ENCODE measurements at places on chromosomes 6 and 20. TPM values are rescaled to one million over a fixed set of nuclear protein-coding genes. Genes with fewer than 3 reads are reported as not detected.

Gene SMIM29
- total RNA-seq: 7.7 TPM

Gene CD109
- total RNA-seq: 1.6 TPM

DNA sequence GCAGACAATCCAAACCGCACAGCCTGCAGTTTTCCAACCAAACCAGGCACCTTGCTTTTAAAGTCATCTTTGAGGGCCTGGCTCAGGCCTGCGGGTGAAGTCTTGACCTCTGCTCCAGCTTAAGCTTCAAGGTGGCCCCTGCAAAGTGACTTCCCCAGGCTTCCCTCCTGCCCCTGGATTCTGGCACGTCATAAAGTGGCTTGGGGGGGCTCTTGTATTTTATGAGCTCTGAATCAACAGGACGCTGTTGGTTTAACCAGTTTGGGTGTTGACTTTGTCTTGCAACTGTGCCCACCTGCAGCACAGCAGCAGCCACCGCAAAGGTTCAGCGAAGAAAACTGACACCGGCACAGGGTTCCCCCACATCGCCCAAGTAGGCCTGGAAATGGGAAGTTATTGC is 81.2 kb downstream of the NFATC2 start:
- H3K27me3 ChIP-seq: no peaks in the 10 kb centered on the region
- H3K36me3 ChIP-seq: no peaks in the 10 kb centered on the region
- H3K4me1 ChIP-seq: no peaks in the 10 kb centered on the region
- H3K4me3 ChIP-seq: no peak overlapping the region
- no peak for DNase-seq
- H3K27ac ChIP-seq: no peak overlapping the region

DNA sequence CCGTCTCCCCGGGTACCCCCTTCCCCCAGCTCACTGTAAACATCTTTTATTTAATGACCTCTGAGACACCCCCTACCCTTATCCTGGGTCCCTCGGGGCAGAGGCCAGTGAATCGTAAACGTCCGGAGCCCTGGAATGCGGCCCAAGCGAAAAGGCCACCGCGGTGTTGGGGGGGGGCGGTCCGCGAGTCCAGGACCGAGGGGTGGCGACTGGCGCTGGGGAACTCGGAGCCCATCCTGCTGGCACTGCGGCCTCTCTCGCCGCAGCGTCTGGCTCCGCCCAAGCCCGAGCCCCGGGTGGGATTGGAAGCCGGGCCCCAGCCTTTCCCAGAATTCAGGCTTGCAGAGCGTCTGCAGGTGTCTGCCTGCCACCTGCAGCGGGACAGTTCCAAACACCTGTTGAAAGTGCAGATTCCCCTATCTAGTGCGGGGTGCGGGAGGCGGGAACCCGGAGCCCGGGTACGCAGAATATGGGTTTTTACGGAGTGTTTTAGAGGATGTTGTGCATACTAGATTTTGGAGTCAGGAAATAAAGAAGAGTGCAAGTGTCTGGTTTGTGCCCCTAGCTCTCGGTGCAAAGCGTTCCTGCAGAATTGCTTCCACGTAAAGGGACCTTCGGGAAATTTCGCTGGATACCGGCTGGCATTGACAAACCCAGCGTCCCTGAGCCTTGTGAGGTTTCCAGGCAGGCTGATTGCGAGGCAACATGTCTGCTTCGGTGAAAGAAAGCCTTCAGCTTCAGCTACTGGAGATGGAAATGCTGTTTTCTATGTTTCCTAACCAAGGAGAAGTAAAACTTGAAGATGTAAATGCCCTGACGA is 800 bp downstream of the RWDD2A start:
- no peaks in the 10 kb centered on the region for H3K27me3 ChIP-seq
- peaks cover 25% of the 10 kb centered on the region for H3K4me1 ChIP-seq
- peak overlapping the region; percentile 89 for H3K27ac ChIP-seq
- peak; percentile 64 for DNase-seq

- no peak overlapping the region for H3K4me3 ChIP-seq
- no peak for DNase-seq
- H3K27ac ChIP-seq: no peak overlapping the region
Measured at GRCh38 chr6:48036316-48036715, 74.7 kb downstream of the PTCHD4 start.

- H3K36me3 ChIP-seq: peaks cover 7% of the 10 kb centered on the region
- H3K4me1 ChIP-seq: no peaks in the 10 kb centered on the region
- H3K27ac ChIP-seq: no peak overlapping the region
- no peak overlapping the region for H3K4me3 ChIP-seq
- H3K27me3 ChIP-seq: no peaks in the 10 kb centered on the region
- no peak for DNase-seq
Measured at GRCh38 chr6:109460161-109460829, 4.7 kb upstream of the MICAL1 start.
